ENCODE measurements at places on chromosomes 16 and 17.

DNA sequence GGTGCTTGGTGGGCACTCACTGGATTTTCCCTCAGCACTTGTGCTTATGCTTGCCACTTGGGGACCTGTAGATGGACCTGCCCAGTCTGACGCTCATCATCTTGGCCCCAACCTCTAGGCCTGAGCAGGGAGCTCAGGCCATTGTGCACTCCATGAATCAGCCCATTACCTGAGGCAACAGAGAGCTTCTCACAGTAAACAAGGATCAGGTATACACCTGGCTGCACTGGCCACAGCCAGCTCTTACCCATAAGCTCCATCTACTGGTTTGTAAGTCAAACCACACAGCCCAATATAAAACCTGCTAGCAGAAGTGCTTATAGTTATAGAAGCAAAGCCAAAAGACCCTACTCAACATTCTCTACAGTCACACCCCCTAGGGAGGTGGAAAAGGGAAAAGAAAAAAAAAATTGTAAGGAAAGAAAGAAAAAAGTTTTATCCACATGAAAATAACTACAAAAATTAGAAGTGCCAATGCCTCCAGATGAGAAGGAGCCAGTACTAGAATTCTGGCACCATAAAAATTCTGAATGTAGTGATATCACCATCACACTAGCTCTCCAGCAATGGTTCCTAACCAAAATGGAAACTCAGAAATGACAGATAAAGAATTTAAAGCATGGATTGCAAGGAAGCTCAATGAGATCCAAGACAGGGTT is 87.8 kb upstream of the CDH5 start:
- DNase-seq, result no peak

- DNase-seq, result no peak
Measured at GRCh38 chr16:87815567-87815966, 49.8 kb upstream of the KLHDC4 start.

GRCh38 chr16:67734731-67735201 is 15.7 kb upstream of the GFOD2 start:
- DNase-seq, result no peak

DNA sequence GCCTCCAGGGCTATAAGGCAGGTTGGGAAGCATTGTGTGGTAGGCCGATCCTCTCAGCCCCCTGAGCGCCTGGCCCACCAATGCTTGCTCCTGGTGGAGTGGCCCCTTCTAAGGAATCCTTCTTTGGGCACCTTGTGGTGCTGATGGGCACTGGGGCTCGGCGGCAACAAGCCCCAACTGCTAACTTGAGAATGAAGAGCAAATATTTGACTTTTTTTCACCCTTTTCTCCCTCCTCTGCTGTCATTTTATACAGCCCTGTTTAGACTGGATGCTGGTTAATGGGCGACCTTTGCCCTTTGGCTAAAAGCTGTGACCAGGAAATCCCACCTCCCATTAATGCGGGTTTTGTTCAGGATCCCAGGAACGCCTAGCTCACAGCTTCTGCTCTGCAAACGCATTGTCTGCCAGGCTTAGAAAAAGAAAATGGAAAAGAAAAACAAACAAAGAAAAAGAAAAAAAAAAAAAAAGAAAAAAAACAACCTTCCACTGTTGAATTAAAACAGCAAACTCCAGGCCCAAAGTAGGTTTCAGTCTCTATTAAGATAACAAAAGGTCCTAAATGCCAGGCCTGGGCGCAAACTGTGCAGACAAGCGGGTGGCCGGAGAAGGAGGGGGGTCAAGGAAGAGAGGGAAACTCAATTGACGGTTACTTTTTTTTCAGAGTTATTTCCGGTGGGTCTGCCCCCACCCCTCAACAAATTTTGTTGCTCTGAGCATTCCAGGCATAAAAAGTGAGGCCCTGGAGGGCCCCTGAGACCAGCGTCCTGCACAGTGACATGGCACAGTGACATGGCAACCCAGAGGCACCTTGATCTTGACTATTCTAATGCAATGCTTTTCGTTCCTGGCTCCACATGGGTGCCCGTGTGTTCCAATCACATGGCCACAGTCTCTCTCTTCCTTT is 301.4 kb downstream of the MAF start:
- DNase-seq, result no peak

DNA sequence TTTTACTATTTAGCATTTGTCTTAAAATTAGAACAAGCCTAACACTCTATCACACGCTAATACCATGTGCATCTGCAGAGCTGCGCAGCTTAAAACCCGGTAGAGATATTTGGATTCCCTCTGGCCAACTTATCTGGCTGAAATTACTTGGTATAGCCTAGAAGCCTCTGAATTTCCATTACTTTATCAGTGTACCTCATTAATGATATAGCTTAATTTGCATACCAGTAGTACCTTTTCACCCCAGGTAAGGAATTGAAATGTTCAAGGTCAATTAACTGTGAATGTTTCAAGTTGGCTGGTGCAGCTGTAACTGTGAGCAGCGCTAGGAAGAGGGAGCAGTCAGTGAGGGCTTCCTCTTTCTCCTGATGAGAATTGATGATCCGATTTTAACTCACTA is 74.2 kb downstream of the CNTNAP4 start:
- no peak for DNase-seq

DNA sequence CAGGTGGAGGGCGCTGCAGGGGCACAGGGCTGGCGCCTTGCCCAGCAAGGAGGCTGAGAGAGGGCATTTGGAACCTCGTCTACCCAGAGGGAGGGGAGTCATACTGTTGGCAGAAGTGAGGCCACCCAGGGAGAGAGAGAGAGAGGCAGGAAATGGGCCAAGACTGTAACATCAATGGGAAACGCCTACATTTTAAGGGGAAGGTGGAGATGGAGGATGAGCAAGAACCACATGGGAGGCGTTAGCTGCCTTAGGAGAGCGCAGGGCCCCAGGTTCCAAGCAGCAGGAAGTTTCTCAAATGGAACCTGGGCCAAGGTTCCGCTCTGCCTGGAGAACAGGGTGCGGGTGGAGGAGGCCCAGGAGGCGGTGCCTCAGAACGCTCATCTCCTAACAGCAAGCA is 2.7 kb upstream of the WFDC1 start:
- no peak for DNase-seq

GRCh38 chr16:85461814-85462713 is 151.1 kb upstream of the GSE1 start:
- DNase-seq, result no peak

- DNase-seq, result no peak
Measured at GRCh38 chr16:4552541-4552940, 3.6 kb upstream of the C16orf96 start.

DNA sequence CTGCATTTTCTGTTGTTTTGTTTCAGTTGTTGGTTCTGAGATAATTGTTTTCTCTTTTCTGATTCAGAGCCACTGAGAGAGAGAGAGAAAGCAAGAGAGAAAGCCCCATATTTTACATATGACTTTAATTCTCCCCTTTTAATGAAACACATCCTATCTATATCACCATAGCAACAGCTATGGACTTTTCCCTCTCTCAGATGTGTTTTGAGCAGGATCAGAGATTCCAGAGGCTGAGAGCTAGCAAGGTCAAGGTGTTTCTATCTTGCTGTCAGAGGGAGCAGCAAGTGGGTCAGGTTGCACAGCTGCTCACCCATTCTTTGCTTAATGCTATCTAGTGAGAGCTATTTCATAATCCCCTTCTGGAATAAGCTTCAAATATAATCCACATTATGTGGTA is 415.9 kb downstream of the CA10 start:
- no peak for DNase-seq

DNA sequence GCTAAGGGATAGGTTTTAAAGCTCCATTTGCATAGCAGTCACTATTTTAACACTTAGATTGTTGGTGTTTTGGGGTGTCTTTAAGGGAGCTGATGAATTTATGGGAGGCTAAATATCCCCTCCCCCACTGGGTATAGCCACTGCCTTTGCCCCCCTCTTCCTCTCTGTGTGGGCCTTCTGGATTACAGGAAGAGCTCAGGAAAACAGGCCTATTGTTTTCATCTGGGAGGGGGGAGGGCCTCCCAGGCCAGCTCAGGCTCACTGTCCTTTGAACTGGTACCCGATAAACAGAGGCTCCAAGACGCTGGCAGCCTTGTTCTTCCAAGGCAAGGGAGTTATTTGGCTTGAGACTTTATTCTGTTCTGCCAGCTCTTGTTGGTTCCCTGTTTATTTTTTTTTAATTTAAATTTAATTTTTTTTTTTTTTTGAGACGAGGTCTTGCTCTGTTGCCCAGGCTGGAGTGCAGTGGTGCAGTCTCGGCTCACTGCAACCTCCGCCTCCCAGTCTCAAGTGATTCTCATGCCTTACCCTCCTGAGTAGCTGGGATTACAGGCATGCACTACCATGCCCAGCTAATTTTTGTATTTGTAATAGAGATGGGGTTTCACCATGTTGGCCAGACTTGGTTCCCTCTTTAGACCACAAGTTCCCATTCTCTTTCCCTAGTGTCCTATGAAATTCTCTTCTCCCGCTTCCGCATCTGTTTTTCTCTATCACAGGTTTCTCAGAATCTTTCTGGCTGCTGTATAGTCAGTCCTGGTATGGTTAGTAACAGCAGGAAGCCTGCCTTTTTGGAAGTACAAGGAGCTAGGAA is 25.1 kb downstream of the MINK1 start:
- peak; percentile 52 for DNase-seq

DNA sequence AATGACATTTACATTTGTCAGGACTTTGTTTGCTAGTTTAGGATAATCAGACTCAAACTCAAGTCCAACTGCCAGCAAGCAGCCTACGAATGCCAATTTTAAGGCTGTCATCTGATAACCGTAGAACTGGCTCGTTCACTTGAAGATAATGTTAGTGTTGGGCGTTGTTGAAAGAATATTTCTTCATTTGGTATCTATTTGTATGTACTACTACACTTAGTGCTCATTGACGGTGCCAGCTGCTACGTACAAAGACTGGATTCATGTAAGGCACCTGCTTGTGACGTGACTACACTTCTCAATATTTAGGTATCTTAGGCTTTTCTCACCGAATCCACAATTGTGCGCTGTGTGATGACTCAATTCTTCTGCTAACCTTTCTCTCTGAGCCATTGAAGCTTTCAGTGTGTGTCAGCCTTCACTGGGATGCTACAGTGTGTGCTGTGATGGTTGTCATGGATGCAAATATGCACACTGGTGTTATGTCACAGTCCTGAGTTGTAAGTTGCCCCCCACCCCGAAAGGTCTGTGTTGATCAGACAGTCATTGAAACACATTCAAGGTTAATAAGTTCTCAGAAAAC is 5.7 kb downstream of the ATP2C2 start:
- DNase-seq, result no peak

- no peak for DNase-seq
Measured at GRCh38 chr17:37276475-37276874, 99.3 kb upstream of the C17orf78 start.

GRCh38 chr17:41615454-41615853 is 2.9 kb upstream of the KRT16 start:
- no peak for DNase-seq

DNA sequence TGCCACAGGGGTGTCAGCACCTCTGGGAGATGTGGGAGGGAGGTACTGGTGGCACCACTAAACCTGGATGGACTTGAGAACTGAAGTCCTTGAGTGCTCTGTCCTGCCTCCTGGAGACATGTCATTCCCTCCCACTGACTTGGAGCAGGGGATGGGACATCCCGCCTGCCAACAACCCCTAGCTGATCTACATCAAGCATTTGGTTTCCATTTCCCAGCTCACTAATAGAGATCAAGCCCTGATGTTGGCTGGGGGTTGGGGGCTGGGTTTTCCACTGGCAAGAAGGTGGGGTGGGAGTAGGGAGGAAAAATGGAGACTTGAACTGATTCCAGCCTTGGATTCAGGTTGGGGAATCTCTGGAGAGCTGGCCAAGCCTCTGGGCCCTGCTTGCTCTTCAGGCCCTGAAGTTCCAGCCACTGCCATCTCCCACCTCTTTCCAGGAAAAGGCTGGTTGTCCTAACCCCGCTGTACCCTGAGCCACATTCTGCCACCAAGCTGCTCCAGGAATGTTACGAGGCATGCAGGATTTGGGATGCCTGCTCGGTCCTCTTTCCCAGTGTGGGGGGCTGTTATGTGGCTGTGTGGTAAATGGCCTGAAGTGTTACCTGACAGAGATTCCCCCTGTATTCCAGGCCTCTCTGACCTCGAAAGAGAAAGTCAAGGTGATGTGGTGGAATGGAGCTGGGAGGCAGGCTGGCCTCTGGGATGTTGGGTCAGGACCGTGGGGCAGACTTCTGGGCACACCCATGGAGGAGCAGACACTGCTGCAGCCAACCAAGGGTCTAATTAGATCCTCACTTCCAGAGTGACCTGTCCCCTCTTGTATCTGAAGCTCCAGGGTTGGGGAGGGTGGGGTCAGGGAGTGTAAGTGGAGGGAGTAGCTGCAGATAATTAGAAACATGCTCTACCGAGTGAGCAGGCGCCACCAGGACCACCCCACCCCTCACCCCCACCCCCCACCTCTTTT is 16.7 kb downstream of the IGFBP4 start:
- DNase-seq, result no peak

- DNase-seq, result no peak
Measured at GRCh38 chr17:68462381-68463210, 5.3 kb upstream of the WIPI1 start.

DNA sequence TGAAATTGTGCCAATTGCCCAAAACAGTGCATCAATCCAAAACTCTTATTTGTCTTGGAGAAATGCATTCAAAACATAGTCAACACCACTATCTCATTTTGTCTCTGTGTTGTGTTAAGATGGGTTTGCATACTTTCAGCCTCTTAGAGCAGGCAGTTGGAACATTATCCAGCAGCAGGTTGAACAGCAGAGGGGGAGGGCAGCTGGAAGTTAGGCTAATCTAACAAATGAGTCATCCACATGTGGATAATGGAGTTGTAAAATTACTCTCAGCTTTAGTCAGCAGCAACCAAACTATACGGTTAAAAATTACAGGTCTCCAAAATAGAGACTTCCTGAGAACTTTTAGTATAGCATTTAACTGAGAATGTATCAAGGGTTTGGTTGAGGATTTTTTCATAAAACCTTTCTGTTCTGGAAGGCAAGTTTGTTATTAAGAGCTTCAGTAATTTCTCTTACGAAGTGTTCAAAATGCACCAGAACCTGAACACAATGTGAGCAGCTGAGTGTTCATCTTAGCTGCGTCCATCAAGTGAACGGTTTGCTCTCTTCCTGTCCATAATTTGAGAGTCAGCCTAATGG is 46.3 kb downstream of the PRKCA start:
- peak; percentile 39 for DNase-seq

Data from glomerular endothelial cell (primary cell).